ENCODE measurements at places on chromosomes 1 and 21. TPM values are rescaled to one million over a fixed set of nuclear protein-coding genes. Genes with fewer than 3 reads are reported as not detected.

TRIM58 gene
- 0.09 TPM for polyA plus RNA-seq

CD34 gene
- polyA plus RNA-seq = not detected

DNA sequence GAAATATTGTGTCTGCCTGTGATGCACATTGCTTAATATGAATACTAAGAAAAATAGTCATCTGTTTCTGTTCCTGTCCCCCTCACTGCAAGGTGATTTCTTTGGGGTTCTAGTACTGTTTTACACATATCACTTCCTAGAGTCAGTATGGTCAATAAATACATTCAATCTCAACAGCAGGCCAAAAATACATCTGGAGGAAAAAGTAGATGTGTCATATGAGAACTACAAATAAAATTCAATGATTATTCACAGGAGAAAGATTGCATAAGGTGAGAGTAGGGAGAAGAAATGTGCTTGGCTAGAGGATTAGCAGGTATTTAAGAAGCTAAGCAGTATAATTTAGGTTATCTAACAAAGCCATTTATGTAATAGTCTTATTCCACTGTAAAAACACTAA lies 45.3 kb upstream of the SAMSN1 start:
- DNase-seq = no peak

- no peak for DNase-seq
These were observed 1760.3 kb downstream of the NCAM2 start for GRCh38 chr21:22758478-22758877.

DNA sequence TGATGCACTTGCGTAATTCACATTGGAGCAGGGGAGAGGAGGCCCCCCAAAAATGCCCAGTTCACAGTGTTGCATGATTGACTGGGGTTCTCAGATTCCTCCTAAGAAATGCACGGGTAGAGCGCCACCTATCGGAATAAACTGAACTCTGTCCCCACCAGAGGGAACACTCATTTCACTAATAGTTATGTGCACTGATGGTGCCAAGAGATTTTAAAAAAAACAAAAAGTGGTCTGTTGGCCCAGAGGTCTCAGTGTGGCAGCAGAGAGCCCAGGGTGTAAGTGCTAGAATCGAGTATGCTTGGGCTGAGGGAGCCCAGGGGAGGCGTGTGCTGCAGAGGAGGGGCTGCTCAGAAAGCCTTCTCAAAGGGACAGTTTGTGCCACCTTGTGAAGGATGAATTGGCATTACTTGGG lies 6.9 kb downstream of the PINK1 start:
- no peak for DNase-seq

GRCh38 chr21:29677326-29677725 lies 262.5 kb downstream of the GRIK1 start:
- DNase-seq = no peak

All from keratinocyte (primary cell).